ENCODE measurements at places on chromosomes 5 and 9. TPM values are rescaled to one million over a fixed set of nuclear protein-coding genes. Genes with fewer than 3 reads are reported as not detected.

Gene TIMD4
- 0.41 TPM for polyA plus RNA-seq

Gene DMRTA1
- 1.9 TPM for polyA plus RNA-seq

Gene ARHGEF28
- polyA plus RNA-seq = 51.1 TPM

- no peak for DNase-seq
These were observed 7.1 kb downstream of the MED10 start for GRCh38 chr5:6371079-6371810.

DNA sequence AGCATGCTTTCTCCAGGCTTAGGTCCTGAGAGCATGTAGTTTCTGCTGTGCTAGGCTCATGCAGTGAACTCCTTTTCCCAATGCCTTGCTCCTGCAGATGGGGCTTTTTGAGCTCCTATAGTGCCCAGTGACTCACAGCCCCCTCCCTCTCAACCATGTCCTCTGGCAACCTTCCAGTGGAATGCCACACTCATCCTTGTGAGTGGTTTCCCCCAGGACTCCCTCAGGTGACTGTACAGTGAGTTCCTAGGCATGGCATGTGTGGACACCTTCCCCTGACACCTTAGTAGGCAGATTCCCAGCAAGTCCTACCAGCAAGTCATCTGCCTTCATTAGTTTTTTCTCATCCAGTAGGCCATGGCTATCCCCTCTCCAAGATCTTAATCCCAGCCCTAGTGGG lies 72.4 kb upstream of the CXCL14 start:
- no peak for DNase-seq

DNA sequence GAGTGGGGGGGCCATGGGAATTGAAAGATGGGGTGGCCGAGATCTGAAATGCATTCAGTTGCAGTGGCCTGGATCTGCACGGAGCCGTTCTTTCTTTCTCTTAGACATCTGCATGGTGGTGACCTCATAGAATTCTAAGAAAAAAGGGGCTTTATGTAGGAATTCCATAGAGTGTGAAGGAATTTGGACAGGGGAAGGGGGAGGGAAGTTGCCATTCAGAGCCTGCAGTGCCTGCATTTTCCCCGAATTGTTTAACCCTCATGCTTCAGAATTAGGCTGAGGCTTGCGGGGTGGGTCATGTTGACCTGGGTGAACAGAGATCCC lies 4.9 kb downstream of the NEK6 start:
- DNase-seq = no peak

- DNase-seq = no peak
These were observed 47.5 kb upstream of the SLC1A1 start for GRCh38 chr9:4442806-4443205.

Measured in right renal cortex interstitium (tissue), 3 donors.